NCI-H187 treated with DMSO at 0.1 percent for 48 hours (cell line): ENCODE measurements at places on chromosomes 16 and 17.

DNA sequence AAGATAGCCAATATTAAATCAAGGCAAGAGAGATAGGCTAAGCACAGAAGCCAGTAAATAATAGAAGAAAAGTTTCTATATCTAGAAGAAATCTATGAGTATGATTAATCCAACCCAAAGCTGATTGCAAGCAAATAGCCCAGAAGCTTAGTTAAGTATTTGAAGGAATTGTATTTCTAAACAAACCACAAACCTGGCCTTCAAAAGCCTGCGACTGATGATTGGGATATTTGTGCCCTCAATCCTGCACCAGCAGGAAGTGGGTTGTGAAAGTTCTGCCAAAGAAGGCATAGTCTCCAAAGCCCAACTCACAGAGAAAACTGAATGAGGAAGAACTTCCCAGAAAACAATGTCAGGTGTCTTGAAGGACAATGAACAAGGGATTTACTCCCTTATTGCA lies 114.5 kb upstream of the C17orf78 start:
- DNase-seq, result no peak

DNA sequence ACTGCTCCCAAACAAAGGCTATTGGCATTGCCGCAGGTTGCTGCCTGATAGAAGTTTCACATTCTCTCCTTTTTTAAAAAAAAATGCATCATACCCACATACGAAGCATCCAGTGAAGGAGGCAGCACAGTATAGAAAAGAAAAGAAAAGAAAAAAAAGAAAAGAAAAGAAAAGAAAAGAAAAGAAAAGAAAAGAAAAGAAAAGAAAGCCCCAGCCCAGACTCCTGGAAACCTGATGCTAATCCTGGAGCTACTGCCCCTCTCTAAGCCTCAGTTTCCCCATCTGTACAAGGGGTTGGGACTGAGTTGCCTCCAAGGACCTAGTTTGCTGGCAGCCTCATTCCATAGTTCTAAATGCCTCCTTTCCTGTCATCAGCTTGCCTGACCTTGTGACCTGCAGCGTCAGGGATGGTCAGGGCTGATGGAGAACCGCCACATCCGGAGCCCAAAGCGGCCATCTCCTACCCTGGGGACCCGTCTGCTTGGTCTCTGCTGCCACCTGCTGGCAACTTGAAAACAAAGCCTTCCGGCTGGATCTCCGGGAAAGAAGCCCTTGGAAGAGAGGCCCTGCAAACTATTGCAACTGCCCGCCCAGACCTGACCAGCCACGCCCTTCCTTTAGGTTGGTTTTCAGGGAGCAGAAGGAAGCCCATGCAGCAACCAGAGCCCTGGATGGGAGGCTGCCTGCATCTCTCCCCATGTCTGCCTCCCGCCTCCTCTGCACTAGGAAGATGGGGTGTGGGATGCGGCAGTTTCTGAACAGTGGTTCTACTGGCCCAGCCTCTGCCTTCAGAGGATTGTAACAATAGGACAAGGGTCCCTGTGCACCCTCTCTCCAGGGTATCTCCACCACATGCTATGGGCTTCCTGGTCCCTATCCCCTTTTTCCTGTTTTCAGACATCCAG lies 13.0 kb downstream of the AIPL1 start:
- DNase-seq, result peak; percentile 14

GRCh38 chr17:29592850-29593551 lies at the start of gene ANKRD13B:
ANKRD13B (plus strand) TSS chr17:29593132; CDS start chr17:29593622, 490 bp downstream.
- DNase-seq, result no peak

DNA sequence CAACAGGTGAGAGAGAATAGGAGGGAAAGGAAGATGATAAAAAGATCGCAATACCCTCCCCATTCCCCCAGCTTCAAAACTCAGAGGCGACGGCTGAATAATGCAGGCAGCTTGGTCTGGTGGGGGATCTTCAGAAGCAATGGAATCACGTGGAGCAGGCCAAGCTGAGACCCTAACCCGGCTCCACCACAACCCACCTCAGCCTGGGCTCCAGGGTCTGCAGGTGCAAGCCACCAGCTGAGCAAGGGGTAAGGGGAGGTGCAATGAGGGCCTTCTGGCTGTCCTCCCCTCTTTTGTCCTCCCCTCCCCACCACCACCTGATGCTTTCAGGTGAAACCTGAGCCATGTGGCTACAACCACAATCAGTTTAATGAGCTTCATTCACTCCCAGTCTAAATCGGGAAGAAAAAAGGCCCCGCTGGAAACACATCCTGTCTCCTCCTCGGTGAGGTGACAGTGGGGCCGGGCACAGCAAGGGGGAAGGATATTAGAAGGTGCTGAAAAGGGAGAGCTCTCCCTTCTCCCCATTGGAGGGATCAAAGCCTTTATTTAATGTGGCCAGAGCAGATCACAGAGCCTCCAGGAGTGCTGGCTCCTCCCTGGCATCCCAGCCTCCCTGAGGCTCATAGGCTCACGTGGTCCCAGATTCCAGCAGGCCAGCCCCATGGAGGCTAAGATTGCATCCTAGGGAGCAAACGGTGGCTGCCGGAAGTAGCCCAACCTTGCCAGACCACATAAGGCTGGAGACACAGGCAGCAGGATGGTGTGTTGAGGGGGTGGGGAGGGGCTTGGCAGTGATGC lies 261.0 kb downstream of the SOX9 start:
- peak; percentile 33 for DNase-seq

DNA sequence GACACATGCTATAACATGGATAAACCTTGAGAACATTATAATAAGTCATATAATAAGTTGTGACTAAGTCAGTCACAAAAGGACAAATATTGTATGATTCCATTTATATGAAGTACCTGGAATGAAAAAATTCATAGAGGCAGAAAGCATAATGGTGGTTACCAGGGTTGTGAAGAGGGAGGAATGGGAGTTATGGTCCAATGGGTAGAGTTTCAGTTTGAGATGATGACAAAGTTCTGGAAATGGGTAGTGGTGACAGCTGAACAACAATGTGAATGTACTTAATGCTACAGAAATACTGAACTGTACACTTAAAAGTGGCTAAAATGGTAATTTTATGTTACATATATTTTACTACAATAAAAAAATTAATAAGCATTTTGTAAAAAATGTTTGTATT lies 49.7 kb downstream of the MYO1D start:
- DNase-seq, result no peak

- DNase-seq, result no peak
Measured at GRCh38 chr16:14057878-14058382, 13.2 kb upstream of the MRTFB start.

- DNase-seq, result no peak
Measured at GRCh38 chr17:74711058-74711824, 1.5 kb downstream of the CD300LF start.

GRCh38 chr17:80382446-80382845 lies 32.5 kb upstream of the ENDOV start:
- no peak for DNase-seq

- no peak for DNase-seq
Measured at GRCh38 chr17:64533784-64534183, 27.0 kb downstream of the CEP95 start.

- DNase-seq, result no peak
Measured at GRCh38 chr17:7774055-7774521, 56.5 kb downstream of the DNAH2 start.

DNA sequence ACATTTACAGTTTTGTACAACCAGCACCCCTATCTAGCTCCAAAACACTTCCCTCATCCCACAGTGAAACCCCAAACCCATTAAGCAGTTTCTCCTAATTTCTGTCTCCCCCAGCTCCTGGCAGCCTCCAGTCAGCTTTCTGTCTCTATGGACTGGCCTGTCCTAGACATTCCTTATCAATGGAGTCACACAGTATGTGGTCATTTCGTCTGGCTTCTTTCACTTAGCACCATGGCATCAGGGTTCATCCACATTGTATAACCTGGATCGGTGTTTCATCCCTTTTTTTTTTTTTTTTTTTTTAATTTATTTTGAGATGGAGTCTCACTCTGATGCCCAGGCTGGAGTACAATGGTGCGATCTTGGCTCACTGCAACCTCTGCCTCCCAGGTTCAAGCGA lies 68.5 kb downstream of the ZDHHC7 start:
- no peak for DNase-seq

GRCh38 chr17:73356561-73357170 lies 44.9 kb upstream of the CDC42EP4 start:
- no peak for DNase-seq

DNA sequence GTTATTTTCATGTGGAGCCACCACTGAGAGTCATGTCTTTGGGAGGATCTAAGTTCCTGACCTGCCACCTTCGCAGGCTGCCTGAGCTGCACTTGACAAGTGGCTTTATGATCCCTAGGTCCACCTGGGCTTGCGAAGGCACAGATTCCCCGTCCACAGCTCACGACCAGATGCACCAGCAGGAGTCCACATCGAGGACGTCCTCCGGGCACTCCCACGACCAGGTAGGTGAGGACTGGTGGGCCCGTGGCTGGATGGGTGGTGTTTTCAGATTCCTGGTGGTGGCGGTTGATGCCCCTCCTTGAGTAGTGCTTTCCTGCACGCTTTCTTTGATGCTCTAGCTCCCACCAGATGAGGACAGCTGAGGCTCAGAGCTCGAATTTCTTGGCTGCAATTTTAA lies 14.8 kb downstream of the FAM234A start:
- no peak for DNase-seq

- DNase-seq, result no peak
Measured at GRCh38 chr16:75742424-75743047, 16.2 kb upstream of the CPHXL start.

DNA sequence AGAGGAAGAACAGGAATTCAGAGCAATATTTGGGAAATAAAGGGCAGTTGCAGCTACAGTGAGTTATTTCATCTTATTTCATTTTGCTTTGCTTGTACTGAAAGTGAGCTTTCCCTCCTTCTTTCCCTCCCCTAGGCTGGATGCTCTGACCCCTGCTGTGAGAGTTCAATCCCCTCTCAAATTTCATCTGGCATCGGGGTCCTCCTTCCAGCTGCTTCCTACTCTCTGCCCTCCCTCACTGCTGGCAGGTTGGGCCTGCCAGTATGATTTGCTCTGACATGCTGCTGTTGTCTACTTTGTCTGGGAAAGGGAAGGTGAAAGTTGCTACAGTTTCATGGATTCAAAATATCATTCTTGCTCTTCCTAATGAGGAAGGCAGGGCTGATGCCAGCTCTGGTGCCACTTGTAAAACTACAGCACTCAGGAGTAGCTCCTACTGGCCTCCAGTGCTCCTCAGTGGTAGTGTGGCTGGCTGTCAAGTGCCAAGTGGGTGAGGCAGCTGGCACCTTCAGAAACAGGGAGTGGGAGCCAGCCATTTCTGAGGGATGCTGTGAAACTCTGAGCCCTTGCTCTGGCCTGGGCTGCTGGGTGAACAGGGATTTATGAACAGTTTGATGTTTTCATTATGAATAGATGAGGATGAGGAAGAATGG lies 408.6 kb downstream of the HAPSTR1 start:
- no peak for DNase-seq

- DNase-seq, result peak; percentile 44
Measured at GRCh38 chr17:57544834-57545463, 200.2 kb downstream of the CCDC182 start.

GRCh38 chr16:69626256-69626655 lies 60.5 kb downstream of the NFAT5 start:
- no peak for DNase-seq

GRCh38 chr17:78081551-78081950 lies 47.0 kb downstream of the TMC6 start:
- DNase-seq, result no peak

- no peak for DNase-seq
Measured at GRCh38 chr17:39635614-39636176, 1.2 kb upstream of the STARD3 start.

- DNase-seq, result peak; percentile 6
Measured at GRCh38 chr16:68973611-68974120, 130.3 kb downstream of the TANGO6 start.

GRCh38 chr16:79810449-79811189 lies 210.1 kb upstream of the MAF start:
- no peak for DNase-seq

- no peak for DNase-seq
Measured at GRCh38 chr16:66988197-66988788, at the start of gene CES4A. CES4A (plus strand) TSS chr16:66988589; CDS start chr16:66988773, 184 bp downstream.

DNA sequence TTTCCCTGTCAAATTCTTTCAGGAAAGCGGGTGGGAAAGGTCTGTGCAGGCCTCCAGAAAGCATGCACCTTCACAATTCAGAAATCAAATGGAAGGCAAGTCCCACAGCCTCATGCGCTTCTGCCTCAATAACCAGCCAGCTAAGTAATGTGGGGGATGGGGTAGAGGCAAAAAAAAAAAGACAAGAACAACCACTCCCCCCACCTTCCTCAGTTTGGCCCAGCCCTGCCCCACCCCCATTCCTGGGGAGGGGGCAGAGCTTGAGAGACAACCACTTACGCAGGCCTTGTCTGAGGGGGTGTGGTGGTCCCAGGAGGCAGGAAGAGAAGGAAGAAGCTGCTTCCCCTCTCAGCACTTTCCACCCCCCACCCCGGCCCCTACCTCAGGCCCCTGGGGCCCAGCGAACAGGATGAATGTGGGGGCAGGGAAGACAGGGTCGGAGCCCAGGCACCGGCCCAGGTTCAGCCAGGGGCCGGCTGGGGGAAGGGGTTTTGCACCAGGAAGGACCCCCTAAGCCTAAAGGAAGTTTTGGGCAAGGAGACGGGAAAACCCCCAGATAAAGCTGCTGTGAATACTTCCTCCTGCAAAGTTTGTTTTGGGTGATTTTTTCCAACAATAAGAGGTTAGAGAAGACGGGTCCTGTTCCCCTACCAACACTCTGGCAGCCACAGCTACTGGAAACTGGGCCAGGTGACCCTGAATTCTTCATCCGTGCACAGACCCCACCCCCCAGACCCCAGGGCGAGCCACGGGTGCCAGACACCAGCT lies 1.2 kb downstream of the JUP start:
- no peak for DNase-seq

- no peak for DNase-seq
Measured at GRCh38 chr17:55264278-55264644, 499 bp upstream of the HLF start.

DNA sequence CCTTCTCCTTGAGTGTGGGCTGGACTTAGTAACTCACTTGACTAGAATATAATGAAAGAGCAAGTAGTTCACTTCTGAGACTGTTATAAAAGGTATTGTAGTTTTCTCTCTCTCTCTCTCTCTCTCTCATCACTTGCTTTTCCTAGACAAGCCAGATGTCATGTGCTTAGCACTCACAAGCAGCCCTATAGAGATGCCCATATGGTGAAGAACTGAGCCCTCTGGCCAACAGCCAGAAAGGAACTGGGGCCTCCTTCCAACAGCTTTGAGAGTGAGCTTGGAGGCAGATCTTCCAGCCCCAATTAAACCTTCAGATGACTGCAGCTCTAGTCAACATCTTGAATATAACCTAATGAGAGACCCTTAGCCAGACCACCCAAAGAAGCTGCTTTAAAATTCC lies 440.5 kb downstream of the GRIN2A start:
- no peak for DNase-seq
